ENCODE measurements at places on chromosomes 2 and 18.

DNA sequence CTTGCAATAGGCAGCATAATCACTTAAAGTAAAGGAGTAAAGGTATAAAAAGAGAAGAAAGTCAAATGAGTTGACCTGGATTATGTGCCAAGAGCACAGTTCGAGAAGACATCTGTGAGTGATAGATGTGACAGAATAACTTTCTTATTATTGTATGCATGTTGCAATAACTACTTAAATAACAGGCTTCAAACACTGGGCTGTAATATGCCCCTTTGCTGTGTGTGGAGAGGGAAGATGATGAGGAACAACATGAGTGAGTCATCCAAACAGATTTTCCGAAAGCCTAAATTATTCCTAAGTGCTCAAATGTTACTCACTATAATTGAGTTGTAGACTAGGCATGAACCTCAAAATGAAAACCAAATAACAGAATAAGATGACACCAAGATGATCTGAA lies 328.1 kb downstream of the EXOC6B start:
- no peak for DNase-seq

DNA sequence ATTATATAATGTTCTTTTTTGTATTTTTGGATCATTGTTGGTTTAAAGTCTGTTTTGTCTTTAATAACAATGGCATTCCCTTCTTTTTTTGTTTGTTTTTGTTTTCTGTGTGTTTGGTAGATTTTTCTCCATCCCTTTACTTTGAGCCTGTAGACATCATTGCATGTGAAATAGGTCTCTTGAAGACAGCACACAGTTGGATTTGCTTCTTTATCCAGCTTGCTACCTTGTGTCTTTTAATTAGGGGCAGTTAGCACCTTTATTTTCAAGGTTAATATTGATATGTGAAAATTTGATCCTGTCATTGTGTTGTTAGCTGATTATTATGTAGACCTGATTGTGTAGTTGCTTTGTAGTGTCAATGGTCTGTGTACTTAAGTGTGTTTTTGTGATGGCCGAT lies 235.7 kb downstream of the KCNJ3 start:
- no peak for DNase-seq

- no peak for DNase-seq
Measured at GRCh38 chr18:11454040-11454439, 155.4 kb upstream of the SLC35G4 start.

DNA sequence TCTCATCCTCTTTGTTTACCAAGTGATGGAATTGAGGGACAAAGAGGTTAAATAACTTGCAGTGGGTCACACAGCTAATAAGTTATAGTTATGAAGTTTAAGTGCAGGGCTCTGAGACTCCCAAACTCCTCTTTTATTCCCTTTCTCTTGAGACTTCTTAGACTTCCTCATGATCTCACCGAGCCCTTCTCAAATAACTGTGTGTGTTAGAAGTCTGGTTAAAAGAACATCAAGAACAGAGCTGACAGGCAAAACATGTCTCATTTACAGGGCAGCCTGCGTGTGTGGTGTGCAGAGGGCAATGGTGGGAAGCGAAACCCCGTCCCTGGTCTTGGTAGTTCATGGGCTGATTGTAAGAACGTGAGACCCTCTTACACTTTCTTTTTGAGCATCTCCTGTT lies 368.0 kb downstream of the SLC4A3 start:
- DNase-seq = no peak

- no peak for DNase-seq
Measured at GRCh38 chr2:133986081-133986837, 267.6 kb upstream of the MGAT5 start.

GRCh38 chr2:22993250-22993649 lies 391.7 kb upstream of the KLHL29 start:
- no peak for DNase-seq
